CD4-positive, alpha-beta T cell treated with Interleukin-10 for 1 hour (primary cell): ENCODE measurements at places on chromosomes 5 and 9.

DNA sequence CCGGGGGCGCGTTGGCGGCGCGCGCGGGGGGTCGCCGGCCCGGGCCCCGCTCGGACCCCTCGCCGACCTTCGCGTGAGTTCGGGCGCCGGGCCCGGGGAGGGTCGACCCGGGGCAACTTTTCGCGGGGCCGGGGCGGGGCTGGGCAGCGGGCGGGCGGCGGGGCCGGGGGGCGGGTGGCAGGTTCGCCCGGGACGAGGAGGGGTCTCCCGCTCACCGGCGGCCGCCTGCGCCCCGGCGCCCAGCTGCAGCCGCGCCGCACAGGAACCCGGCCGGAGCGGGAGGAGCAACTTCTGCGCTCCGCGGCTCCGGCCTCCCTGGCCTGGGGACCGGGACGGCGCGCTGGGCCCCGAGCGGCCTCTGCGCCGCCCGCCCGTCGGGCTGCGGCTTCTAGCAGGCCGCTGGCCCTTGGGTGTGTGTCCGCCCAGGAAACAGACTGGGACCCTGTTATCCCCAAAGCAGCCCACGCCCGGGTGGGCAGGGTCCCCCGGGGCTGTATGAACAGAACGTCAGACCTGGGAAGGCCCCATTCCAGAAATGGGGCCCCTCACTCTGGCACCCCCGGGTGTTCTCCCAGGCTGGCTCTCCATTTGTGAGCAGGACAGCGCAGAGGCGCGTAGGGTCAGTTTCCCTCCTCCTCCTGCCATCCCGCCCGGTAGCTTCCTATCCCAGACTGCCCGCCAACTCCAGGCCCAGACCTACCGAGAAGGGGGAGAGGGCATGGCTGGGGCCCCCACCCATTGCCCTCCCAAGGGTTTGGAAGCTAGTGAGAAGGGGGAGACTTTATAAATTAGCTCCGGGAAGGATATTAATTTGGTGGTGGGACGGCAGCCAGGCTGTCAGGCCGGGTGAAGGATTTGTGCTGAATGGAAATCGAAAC, 708 bp downstream of the RXRA start:
- no peak for DNase-seq

GRCh38 chr9:89790542-89791109, 185.8 kb downstream of the GADD45G start:
- no peak for DNase-seq

DNA sequence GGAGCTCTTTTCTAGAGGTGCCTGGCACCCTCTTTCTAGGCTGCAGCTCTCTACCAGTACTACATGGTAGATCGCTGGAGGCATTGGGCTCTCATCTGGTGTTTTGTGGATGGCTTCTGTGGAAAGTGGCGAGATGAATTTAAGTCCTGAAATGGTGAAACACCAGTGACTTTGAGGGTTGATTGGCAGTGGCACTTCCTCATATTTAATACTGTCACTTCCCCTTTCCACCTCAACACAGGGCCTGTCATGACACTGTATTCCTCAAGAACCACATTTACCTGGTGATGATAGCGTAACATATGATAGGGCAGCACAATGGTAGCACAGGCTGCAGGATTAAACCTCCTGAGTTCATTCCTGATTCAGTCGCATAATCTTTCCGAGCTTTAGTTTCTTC, 132.1 kb downstream of the KDM4C start:
- no peak for DNase-seq

- DNase-seq: no peak
Measured at GRCh38 chr5:171421331-171422262, 2.1 kb downstream of the FGF18 start.

GRCh38 chr9:71509054-71509453, 259.3 kb downstream of the CEMIP2 start:
- DNase-seq: no peak

DNA sequence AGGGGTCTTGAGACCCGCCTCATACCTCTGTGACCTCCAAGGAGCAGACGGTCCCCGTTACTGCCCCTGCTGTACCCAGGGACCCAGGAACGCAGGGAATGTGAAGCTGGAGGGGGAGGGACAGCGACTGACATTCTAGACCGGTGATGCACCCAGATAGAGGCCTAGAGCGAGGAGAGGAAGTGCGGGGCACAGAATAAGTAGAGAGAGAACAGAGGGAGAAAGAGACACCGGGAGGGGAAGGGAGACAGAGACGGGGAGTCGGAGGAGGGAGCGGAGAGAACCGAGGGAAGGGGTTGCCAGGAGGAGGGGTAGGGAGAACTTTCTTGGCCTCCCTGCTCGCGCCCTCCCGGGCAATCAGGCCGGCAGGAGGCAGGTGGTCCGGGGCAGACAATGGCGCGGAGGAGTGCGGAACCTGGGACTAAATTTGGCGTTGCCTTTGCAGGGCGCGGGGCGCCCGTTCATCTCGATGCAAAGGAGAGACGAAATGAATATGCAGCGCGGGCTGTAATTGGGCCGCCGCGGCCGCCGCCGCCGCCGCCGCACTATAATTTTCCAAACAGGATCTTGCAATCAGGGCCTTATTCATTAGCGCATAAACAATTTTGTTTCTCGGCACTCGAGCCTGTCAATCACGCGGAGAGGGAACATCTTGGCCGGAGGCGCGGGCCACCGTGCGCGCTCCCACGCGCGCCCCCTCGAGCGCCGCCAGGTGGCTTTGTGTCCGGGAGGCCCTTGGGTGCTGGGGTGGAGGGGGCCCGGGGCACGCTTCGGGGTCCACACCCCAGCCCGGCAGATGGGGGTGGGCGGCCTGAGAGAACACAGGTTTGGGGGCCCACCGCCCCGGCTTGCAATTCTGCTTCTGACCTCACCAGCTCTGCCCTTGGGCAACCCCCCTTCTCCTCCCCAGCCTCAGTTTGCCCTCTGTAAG, 33.0 kb downstream of the NDUFA8 start:
- DNase-seq: no peak

DNA sequence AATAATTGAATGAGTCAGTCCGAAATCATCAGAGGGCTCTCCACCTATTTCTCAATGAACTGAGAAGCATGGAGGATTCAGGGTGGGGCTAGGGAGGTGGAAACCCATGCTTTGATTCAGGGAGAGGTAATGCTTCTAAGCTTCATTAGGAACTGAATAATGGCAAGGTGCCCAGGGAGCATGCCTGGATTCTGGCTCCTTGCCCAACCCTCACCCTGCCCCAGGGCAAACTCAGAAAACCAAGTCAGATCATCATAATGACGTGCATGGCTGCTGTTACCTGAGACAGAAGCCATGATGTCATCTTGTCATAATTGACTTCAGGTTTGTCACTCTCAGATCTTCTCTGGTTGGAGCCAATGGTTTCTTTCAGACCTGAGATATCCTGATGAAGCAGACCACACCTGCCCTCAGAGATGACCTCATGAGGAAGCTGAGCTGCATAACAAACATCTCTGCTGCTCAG, 199.6 kb downstream of the SYK start:
- no peak for DNase-seq

- no peak for DNase-seq
Measured at GRCh38 chr5:160048131-160048530, 39.2 kb downstream of the TTC1 start.

DNA sequence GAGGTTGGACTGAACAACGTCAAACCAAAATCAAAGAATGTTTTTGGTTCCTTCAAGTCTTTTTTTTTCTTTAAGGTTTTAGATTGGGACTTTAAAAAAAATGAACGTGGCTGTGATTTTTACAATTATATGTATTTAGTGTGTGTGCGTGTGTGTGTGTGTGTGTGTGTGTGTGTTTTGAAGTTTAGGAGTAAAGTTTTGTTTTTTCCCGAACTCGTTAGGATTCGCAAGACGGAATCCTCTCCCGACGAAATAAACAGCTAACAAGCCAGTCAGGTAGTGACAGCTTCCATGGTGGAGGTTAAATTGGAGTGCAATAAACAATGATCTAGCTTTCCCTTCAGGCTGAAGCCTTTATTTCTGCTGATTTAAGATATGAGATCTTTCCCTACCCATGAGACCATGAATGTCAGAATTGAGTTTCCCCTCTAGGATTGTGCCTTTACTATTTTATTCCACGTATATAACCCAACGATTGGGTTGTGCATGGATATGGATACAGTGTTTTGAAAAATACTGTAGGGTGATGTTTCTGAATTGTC, 1.2 kb downstream of the KIAA1958 start:
- DNase-seq: no peak

- DNase-seq: no peak
Measured at GRCh38 chr5:55896238-55896637, 45.1 kb downstream of the IL31RA start.

- no peak for DNase-seq
Measured at GRCh38 chr5:171424726-171425125, 5.3 kb downstream of the FGF18 start.

DNA sequence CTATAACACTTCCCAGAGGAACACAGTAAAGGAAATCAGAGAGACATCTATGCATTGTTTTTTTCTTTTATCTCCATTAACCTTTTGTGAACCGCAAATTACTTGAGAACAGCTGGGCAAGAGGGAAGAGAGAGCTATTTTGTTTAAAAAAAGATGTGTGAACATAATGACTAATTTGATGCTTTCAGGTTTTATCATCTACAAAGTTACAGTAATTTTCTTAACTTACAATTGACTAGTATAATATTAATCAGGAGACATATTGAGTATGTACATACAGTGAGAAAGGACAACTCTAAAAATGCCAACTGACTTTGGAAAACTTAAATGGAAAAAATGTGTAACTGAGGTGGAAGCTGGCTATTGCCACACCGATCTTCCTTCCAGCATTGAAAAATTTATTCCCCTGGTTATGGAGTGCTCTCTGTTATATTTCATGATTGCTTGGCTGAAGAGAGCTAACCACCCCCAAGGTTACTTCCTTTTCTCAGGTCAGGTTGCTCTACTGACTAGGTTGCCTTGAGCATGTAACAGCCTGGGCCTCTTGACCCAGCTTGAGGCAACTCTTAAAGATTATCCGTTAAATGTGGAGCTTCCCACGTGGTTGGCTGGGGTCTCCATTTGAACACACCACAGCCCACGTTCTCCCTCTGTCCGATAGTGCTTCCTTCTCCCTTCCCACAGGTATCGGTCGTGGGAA, 62.6 kb upstream of the C6 start:
- no peak for DNase-seq

DNA sequence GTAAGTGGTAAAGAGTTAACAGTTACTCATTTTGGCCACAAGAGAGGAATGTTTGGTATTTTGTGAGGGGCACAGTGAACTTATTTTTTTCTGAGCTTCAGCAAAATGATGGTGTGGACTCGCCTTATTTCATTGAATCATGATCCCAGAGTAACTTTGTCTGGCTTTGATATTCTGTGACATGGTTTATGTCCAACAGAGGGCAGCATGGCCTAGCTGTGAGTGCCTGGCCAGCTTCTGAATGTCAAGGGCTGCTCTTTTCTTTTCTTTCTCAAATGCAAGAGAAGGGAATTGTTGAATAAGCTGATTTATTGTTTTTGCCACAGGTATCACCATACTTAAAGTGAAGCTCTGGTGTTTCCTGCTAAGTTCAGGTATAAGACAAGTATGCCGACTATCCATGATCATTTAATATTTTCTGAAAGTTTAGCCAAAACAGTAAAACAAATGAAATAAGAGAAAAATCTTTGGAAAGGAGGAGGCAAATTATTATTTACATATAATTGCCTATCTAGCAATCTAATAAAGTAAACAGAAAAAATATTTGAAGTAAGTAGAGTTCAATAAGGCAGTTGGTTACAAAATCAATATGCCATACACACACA, 31.7 kb downstream of the MRPL22 start:
- DNase-seq: no peak

- no peak for DNase-seq
Measured at GRCh38 chr5:147957901-147958300, 51.6 kb upstream of the C5orf46 start.

GRCh38 chr9:97501972-97502221, 431 bp downstream of the TMOD1 start:
- no peak for DNase-seq

DNA sequence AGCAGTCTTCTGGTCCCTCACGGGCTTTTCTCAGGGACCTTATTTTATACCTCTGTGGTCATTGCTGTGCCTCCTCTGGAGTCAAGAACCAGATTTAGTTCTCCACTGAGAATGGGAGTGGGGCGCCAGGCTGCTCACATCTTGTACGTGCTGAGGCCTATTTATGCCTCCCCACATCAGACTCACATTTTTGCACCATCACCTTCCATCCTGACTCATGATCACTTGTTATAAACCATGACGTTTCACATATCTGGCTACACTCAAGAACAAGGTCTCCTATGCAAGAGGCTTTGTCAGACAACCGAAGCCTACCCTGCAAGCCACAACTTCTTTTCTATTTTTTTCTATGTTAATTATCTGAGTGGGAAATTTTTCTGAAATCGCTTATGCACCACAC, 10.7 kb downstream of the PRUNE2 start:
- DNase-seq: no peak

- DNase-seq: no peak
Measured at GRCh38 chr5:168356592-168356991, 65.1 kb downstream of the WWC1 start.

DNA sequence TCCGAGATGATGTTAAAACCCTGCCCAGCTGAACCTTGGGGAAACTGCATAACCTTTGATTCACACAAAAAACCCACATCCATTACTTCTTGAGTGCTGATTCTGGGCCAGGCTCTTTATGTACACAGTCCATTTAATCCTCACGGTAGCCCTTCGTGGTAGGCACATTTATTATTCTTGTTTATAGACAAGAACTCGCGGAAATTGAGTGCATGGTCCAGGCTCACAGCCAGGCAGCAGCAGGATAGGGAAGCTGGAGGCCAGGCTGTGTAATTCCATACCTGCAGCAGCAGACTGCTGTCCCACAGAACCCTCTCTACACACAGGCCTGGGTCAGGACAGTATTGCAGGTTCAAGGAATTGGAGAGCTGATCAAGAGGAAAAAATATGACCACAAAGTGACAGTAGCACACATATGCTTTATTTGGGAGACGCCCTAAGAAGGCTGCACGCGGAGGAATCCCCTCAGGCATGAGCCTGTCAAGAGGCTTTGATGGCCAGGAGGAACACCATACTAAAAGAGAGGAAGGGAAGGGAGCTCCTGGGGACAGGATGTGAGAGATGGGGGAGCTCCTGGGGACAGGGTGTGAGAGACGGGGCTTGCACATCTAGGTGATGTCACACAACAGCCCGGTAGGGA, 28.4 kb upstream of the FAM120A start:
- DNase-seq: no peak

DNA sequence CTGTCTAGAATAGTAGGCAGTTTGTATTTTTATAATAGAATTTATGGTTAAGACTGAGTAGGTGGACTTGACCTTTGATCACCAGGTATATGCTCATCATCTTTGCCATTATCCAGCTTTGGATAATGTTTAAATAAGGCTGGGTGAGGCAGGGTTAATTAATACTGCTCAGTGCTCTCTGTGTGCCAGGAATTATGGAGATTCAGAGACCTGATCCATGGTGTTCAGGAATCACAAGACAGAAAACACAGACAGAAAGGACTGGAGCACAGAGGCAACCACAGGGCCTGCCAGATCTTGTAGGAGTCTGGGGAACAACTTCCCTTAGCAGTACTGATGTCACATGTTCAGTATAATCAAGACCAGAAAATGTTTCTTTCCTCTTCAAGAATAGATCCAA, 186.3 kb upstream of the ADCY2 start:
- DNase-seq: no peak

DNA sequence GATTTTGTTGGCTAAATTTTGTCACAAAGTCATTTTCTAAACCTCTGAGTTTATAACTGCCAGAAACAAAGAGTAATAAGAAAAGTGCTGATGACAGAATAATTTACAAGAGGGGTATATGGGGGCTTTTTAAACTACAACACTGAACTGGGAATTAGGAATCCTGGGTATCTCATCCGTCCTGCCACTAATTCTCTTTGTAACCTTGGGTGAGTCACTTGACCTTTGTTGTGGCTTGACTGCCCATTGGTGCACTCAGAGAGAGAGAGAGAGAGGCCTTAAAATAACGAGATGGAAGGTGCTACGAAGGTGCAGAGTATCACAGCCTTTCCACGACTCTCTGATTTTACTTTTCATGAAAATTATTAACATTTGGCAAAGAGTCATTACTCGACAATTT, 130.3 kb upstream of the CNTLN start:
- no peak for DNase-seq
